Stimulated activated CD8-positive, alpha-beta memory T cell treated with anti-CD3 and anti-CD28 coated beads, Interleukin-15, amount 100 ng/mL, for 4 hours (primary cell): ENCODE measurements at places on chromosomes 7 and 10.

- no peak for DNase-seq
Measured at GRCh38 chr7:45088821-45089340, at the start of gene NACAD. Gene NACAD (minus strand): TSS chr7:45088969. CDS start chr7:45088894, 75 bp downstream.

DNA sequence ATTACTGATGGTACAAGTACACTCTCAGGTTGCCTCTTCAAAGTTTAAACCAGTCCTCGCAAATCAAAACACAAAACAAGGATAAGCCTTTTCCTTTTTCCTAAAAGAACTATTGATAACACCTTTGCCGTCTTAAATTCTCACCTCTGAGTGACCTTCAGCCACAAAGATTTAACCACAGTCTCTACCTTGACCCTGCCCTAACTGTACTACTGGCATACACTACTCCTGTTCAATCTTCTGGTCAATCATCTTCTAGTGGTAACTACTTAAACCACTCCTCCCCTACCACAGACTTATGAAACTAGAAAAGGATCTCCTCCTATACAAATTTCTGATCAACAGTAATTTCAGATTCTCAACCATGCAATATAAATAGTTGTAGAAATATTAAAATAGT is 15.1 kb downstream of the UPF2 start:
- no peak for DNase-seq

- DNase-seq: no peak
Measured at GRCh38 chr10:70442332-70442988, 979 bp upstream of the NODAL start.

- no peak for DNase-seq
Measured at GRCh38 chr7:113159746-113160339, 41.5 kb upstream of the SMIM30 start.

- DNase-seq: no peak
Measured at GRCh38 chr10:84175436-84175835, 1.8 kb downstream of the GPR15LG start.

DNA sequence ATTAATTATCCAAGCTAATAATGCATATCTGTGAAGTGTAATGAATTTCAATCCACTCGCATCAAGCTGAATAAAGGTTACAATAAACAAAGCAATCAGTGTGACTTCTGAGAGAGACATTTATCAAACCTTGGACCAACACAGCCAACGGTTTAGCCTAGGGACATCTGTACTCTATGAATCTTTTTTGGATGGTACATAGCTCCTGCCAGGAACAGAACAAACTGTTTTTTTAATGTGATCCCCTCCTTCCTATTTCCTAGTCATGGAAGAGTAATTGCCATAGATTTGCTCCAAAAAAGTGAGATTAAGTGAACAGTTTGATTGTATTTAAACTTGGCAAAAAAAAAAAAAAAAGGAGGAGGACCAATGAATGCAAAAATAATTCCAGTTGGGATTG is 11.2 kb upstream of the NRCAM start:
- no peak for DNase-seq

DNA sequence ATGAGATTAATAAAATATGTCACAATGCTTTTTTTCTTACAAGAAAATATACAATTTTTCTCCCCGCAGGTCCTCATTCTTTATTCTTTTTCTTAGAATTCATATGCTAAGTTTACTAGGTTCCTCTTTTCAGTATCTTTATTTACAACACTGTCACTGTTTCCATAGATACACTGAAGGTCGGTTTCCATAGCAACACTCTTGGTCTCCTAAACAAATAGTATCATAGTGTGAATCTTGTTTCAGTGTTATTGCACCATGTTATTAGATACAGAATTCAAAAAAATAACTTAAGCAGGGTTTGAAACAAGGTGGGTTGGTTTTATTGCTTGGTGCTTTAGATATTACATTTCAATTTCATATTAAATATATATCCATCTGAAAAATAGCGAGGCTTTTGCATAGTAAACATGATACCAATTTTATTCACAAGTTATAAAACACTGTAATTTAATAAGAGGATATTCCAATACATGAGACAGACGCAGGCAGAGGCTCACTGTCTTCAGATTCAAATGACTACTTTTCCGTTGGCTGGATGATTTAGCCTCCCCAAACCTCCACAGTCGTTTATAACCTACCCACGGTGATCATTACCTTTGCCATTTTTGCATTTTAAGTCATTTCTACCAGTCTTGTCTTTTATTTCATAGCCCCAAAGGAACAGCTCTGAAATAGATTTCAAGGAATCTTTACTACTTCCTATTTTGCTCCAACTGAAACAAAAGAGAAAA is 88.9 kb upstream of the KLF6 start:
- no peak for DNase-seq

DNA sequence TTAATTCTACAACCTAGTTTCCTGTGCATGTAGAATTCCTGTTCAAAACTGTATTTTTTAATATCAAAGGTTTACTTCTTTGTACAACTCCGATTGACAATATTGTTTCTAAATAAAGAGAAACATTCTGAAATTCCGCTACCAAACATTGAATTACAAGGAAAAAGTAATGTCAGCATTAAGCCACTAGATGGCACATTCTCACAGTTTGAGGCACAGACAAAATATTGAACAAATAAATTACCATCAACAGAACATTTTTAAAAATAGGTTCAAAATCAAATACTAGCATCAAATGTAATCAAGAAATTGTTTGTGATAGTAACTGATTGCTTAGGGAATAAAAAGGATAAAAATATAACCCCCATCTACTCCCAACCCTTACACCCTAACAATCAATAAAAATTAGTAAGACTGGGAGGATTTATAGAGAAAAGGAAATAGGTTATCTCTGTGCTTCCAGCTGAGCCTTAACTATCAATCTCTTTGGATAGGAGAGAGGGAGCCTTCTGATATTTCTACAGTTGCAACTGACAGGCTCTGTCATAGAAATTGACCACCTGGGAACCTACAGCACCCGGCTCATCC is 86.6 kb upstream of the C7orf33 start:
- DNase-seq: no peak

GRCh38 chr10:66931340-66931948 is 5.6 kb downstream of the LRRTM3 start:
- no peak for DNase-seq

- DNase-seq: no peak
Measured at GRCh38 chr10:42769673-42770072, 12.9 kb upstream of the BMS1 start.

GRCh38 chr10:121079226-121079625 is 228.1 kb downstream of the WDR11 start:
- DNase-seq: no peak

DNA sequence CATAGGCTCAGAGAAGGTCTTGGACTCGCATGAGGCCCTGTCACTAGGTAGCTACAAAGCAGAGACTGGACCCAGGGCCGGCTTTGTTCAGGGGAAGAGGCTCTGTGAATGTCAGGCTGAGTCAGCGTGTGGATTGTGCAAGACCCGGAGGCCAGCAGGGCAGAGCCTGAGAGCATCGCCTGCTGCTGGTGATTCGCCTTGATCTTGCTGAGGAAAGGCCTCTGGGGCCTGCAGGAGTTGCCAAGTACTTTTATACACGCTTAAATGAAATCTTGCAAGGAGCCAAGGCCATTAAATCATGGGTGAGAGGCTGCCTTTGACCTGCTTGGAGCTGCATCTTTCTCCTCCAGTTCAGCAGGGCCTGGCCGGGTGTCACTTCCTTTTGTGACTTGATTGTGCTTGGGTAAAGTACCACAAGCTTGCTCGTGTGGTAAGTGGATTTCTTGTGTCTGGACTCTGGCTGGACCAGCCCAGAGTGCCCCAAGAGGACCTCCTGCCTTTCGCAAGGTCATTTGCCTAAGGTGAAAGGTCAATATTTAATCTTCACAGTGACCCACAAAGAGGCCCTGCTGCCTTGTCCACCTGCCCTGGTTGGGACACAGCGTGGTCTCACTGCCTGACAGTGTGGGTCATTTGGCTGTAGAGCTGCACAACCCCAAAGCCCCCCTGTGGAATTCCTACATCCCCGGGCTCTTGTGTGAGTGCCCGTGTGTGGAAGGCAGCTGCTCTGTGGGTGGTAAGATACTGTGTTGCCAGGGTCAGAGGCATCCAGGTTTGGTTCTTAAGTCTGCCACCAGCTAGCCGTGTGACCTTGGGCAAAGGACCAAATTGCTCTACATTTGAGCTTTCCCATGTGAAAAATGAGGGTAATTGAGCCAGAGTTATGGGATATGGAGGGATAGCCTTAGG is 38.6 kb upstream of the SH2D4B start:
- peak; percentile 35 for DNase-seq

- no peak for DNase-seq
Measured at GRCh38 chr10:36030516-36030915, 388.4 kb upstream of the FZD8 start.

DNA sequence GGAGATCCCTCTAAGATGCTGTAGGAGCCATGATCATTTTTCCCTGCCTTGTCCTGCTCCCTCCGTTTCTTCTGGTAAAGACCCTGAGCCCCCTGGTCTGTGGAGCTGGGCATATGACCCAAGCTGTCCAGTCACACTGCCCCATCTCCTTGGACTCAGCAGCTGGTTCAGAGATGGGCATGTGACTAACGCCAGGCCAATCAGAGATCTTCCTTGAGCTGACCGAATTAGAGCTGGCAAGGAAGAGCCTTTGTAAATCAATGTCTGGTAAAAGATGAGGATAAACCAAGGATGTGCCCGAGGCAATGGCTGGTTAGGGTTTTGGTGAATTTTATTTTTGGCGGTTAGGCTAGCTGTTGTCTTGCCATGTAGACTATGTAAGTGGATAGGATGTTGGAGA is 173.3 kb downstream of the LCOR start:
- DNase-seq: no peak

DNA sequence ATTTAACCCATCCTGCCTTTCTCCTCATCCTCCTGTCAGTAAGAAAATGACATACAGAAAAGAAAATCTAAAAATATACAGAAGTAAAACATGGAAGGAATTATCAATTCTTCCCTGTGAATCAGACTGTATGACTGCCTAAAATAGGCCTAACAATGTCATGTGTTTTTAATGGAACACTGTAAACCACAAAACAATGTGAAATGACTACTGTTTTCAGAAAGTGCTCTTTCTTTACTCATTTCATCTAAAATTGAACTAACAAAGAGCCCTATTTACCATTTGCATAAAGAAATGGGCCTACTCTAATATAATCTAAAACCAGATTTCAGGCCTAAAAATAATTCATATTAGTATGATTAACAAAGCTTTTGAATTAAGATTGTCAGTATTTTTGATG is 35.7 kb downstream of the SEMA3E start:
- no peak for DNase-seq

GRCh38 chr10:80260295-80261243 is 28.9 kb downstream of the MAT1A start:
- DNase-seq: no peak
